HEK293T (cell line): ENCODE measurements at places on chromosomes 3 and 15.

GRCh38 chr3:64111872-64112271 lies 88.6 kb upstream of the PSMD6 start:
- no peak for DNase-seq

DNA sequence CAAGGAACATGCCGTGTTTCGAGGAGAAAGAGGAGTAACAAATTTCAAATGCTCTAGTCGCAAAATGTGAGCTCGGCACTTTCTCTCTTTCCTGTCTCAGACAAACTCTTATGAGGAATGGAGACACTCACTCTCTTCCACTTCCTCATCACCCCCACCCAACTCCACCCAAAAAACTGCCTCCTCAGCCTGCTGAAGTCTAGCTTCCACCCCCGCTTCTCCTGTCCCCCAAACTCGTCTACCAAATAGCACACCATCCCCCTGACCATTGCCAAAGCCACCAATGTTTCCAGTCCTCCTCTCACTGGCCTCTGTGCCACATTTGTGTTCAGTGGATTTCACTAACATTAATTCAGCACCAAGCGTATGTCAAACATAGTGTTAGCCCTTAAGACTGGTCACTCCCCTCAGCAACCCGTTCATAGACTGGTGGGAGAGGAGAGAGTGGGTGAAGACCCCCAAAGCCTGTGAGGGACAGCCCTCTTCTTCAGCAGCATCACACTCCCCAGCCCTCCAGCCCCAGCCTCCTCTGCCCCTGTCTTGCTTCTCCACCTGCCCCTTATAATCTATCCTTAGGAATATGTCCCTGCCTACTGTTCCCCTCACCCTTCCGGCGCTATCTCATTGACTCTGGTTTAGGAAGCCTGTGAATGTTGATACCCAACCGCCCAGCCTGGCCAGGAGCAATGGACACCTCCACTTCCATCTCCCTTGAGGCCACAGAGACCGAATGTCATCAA lies 77.3 kb downstream of the FAM174B start:
- no peak for DNase-seq

DNA sequence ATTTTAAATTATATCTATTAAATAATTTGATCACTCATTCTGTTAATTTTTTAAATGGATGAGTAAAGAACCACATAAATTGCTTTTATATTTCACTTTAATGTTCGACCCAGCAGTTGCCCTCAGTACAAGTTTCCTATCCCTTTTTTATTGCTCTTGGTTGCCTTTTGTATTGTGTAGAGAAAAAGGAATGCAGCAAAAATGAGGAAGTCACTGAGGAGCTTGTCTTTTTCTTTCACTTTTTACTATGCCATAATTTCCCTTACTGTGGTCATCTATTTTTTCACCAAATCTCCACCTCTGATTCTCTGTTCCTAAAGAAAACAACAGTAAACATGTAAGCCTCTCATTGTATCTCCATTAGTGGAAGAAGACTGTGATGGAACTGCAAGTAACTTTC lies 122.7 kb downstream of the B3GALNT1 start:
- DNase-seq: no peak

GRCh38 chr15:84570164-84570735 lies 30.6 kb upstream of the ZSCAN2 start:
- DNase-seq: peak; percentile 25

DNA sequence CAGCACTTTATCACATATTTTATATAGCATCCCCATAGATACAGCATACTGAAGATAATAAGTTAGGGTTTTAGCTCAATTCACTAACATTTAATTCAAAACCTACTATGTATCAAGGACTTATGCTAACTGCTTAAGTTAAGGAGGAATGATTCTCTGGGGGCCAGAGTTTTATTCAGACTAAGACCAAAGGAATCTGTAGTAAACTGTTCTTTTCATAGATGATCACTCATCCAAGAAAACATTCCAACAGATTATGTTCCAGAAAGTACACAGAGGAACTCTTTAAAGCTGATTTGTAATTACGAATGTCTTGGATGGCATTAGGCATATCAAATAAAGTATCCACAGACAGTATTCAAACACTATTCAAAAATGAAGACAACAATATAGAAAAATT lies 226.4 kb downstream of the SCAPER start:
- no peak for DNase-seq
